ENCODE measurements at places on chromosomes 7 and 10.
A peak's percentile ranks its signal among the peaks of the same experiment; 100 is the strongest.

DNA sequence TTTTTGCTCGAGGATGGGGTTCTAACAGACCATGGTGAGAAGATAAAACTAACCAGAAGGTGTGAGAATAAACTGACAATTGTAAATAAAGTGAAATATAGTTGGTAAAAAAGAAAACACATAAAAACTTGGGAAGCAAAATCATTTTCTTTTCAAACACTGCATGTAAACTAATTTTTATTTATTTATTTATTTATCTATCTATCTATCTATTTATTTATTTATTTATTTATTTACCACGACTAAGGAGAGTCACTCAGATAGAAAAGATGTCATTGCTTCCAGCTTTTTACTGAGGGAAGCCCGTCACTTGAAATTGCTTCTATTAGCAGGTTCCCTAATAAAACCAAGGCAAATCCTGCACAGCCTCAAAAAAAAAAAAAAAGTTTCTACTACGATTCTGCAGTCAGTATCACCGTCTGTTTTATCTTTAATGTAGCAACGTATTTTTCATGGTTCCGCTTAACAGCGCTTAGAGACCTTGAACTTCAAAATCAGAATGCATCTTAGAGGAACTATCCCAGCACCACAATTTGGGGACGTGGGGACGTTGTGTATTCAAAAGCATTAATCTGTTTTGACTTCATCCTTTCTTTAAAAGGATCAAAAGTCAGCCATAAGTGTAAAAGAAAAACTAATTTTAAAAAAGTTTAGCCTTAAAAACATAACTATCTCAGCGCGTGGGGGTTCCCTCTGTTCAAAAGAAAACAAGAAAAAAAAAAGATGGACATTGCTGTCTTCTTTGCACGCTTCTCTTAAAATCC lies 33.3 kb upstream of the EBLN1 start:
- DNase-seq: no peak

- DNase-seq: no peak
These were observed 27.6 kb downstream of the CFAP46 start for GRCh38 chr10:132914732-132915131.

DNA sequence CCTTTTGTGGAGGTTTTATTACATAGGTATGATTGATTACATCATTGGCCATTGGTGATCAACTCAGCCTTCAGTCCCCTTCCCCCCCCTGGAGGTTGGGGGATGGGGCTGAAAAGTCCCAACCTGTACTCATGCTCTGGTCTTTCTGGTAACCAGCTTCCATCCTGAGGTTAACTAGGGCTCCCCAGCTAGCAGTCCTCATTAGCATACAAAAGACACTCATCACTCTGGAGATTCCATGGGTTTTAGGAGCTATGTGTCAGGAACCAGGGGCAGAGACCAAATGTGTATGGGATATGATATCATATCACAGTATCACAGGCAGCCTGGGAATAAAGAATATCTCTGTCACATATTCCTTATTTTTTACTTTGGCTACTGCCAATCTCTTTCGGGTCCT lies 13.6 kb downstream of the CCSER2 start:
- no peak for DNase-seq

GRCh38 chr7:79563821-79564522 lies 110.5 kb upstream of the MAGI2 start:
- DNase-seq: no peak

DNA sequence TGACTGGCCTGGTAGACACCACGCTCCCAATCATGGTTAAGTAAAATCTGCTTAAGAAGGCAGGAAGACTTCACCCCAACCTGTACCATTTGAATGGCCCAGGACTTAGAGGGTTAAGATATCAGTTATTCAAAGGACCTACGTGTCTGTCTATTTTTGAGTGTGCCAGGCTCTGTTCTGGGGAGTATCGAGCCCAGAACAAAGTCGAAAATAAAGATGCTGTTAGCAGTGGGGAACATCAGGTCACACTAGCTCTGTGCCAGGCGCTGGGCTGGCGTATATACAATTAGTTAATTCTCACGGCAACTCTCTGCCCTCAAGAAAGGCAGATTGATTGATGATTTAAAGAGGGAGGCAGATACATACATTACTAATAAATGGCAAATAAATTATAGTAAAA lies 40.5 kb upstream of the CREB5 start:
- no peak for DNase-seq

GRCh38 chr10:71285180-71285545 lies 33.9 kb upstream of the SLC29A3 start:
- no peak for DNase-seq

DNA sequence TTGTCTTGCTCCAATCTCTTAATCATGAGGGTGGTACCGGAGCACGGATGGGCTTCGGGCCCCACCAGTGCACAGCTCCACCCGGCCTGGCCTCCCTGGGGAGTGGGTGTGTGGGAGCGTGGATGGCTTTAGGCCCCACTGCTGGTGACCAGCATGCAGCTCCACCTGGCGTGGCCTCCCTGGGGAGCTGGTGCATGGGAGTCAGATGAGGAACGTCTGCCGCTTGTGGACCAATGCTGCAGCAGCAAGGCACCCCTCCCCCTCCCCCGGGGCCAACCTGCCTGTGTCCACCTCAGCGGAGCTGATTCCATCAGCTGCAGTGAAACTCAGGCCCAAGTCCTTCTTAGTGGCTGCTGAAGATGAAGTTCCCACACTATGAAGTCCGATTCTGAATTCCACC lies 511.4 kb downstream of the PTPRN2 start:
- no peak for DNase-seq

GRCh38 chr10:133022776-133023100 lies 65.0 kb upstream of the ADGRA1 start:
- DNase-seq: no peak

GRCh38 chr10:84783909-84784308 lies 455.5 kb downstream of the CCSER2 start:
- DNase-seq: no peak

GRCh38 chr10:90999512-91000172 lies 78.8 kb upstream of the ANKRD1 start:
- no peak for DNase-seq

DNA sequence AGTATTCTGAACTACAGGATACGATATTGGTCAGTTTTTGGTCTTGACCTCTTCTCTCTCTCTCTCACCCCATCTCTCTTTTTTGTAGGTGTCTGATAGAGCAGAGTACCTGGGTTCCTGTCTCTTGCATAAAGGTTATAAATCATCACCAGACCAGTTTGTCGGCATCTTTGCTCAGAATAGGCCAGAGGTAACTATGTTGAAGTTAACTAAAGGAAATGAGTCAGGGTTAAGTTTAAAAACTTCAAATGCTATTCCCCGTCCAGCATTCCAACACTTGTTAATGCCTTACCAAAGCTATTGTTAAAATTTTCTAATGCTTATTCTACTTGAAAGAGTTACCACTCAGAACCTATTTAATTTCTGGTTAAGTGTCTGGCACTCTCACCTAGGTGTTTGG lies 30.7 kb downstream of the ACSL5 start:
- no peak for DNase-seq

- DNase-seq: peak; percentile 61
These were observed 21.8 kb downstream of the SEMA3C start for GRCh38 chr7:80896906-80897598.

- no peak for DNase-seq
These were observed 19.5 kb upstream of the SMC3 start for GRCh38 chr10:110548002-110548401.

DNA sequence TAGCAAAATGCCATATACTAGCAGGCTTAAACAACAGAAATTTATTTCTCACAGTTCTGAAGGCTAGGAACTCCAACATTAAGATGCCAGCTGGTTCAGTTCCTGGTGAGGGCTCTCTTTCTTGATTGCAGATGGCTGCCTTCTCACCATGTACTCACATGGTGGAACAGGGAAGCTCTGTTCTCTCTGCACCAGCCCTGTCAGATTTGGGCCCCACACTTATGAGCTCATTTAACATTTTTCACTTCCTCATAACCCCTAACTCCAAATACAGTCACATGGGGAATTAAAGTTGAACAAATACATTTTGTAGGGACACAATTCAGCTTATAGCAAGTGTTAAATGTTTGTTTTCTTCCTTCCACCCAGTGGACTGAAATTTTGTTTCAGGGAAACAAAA lies 218.6 kb upstream of the TAC1 start:
- DNase-seq: no peak

DNA sequence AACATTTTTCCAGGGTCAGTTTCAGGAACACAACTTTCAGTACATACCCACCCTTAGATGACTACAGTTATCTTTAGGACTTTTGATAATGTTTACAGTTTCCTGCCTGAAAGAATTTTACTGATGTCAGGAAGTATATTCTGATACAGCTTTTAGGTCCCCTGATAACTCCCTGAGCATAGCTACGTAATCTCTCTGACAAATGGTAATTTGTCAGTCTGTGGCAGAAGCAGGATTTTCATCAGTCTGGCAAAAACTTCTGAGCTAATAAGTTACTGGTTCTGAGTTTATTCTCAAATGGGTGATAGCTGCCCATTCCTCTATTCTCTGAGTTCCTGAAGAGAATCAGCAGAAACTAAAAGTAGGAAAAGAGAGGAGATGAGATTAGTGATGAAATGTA lies 270.1 kb upstream of the MTPN start:
- no peak for DNase-seq

DNA sequence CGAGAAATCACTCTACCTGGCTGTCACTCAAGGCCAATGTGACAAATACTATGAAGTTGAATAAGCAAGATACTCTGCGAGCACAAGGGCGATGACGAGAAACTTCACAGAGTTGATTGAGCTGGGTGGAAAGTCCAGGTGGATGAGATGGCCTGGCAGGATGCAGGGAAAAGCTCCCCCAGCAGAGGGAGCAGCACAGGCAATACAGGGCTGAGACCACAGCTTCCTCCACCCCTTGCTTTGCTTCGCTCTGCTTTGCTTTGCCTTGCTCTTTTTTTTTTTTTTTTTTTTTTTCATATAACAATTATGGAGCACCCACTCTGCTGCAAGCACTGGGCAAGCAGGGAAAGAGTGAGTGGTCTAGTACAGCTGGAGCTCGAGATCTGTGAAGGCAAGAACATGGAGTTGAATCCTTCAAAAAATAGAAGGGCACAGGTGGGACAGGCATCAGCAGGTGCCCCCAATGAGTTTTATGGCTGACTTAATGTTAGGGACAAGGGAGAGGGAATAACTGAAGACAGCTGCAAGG lies 88.3 kb downstream of the CABCOCO1 start:
- DNase-seq: peak; percentile 75

DNA sequence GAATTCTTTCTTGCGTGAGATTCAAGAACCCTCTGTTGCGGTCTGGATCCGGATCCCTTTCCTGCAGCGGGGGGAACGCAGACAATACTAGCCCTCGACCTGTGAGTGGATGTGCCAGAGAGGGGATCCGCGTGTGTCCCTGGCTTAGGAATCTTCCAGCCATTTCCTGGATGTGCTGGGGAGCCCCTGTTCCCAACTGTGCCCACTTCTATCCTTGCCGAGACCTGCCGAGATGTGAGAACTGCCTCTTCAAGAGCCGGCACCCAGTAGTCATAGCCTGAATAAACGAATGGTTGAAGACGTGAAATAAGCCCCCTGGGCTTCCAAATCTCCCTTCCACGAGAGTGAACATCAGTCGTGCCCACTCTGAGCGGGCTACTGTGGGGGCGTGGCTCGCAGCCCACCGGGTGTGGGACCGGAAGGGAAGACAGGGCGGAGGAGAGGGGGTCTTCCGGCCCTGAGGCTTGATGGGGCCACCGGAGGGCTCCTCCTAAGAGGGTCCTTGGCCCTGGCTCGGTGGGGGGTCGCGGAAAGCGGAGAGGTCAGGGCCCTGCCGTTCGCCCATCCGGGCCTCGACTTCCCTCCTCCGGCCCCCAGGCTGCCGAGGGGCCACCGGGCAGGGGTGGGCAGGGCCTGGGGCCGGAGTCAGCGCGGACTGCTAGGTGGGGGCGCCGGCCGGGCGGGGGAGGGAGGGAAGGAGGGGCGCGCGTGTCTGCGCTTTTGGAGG lies 1.3 kb upstream of the CCDC136 start:
- DNase-seq: no peak

DNA sequence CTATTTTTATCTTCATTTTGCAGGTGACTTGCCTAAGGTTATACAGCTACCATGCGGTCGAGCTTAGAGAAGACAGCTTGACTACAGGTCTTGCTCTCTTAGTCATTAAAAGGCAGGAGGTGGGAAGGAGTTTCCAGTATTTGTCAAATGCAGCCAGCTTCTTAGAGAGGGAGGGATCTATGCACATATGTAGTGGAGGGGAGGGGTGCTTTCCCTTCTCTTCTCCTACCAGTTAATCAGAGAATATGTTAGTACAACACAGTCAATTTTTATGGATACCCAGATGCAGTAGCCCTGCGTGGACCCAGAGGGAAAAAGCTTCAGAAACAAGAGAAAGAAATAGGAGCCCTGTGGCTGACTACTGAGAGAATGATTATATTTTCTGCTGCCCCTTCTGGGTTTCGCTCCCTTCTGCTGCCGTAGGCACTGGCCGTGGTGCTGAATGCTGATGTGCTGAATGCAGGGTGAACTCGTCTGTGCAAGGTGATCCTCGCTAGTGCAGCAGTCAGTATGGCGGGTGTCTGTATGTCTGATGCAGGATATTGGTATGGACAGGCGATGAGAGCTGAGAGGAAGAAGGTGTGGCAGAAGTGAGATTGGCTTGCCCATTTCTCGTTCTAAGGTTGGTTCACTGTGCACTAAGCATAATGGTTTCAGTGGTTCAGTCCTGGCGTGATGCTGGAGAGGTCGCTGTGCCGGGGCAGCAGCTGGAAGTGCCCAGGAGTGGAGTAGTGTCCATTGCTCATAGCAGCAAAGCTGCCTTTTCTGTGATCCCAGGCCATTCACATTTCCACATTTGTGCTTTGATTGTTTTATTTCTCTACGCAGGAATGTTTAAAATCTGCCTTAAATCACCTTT lies 189.2 kb upstream of the PODXL start:
- DNase-seq: peak; percentile 59

- DNase-seq: no peak
These were observed 36.9 kb upstream of the PTF1A start for GRCh38 chr10:23155169-23155568.

- no peak for DNase-seq
These were observed 142.5 kb downstream of the GNAT3 start for GRCh38 chr7:80369321-80369720.

- peak; percentile 56 for DNase-seq
These were observed 10.2 kb upstream of the ZFYVE27 start for GRCh38 chr10:97726636-97727178.

DNA sequence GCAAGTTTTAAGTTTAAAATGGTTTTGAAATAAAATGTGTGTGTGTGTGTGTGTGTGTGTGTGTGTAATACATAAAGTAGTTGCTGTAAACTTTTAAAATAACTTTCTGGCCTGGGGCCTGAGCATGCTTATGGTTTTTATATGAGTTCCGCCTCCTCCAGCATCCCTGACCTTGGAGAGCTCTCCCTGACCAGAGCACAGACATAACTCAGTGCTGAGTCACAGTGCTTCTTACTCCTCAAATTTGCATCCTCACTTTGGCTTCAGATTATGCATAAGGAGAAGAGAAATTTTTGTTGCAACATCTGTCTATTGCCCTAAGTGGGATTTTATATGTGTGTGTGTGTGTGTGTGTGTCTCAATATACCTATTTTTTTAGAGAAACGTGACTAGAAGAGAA lies 200.8 kb downstream of the ELMO1 start:
- DNase-seq: peak; percentile 37

GRCh38 chr7:143901332-143901667 lies 676 bp downstream of the TCAF1 start:
- DNase-seq: no peak

GRCh38 chr7:118182593-118183427 lies 1.2 kb upstream of the LSM8 start:
- no peak for DNase-seq
